ENCODE measurements at places on chromosomes 5 and 9. TPM values are rescaled to one million over a fixed set of nuclear protein-coding genes. Genes with fewer than 3 reads are reported as not detected.

SLC45A2 gene
- 0.03 TPM for polyA plus RNA-seq

ALDOB gene
- 1.1 TPM for polyA plus RNA-seq

CENPH gene
- polyA plus RNA-seq, result 11.3 TPM

DNAH5 gene
- 0.04 TPM for polyA plus RNA-seq

CARD6 gene
- polyA plus RNA-seq, result 1.4 TPM

SPATA31D4 gene
- polyA plus RNA-seq, result not detected

IRF1 gene
- 70.5 TPM for polyA plus RNA-seq

TAF1L gene
- polyA plus RNA-seq, result not detected

PDLIM4 gene
- 2.1 TPM for polyA plus RNA-seq

ROPN1L gene
- polyA plus RNA-seq, result not detected

GCNT4 gene
- polyA plus RNA-seq, result 0.69 TPM

TMEM250 gene
- 48.4 TPM for polyA plus RNA-seq

ENTPD8 gene
- 32.4 TPM for polyA plus RNA-seq

POLR3G gene
- polyA plus RNA-seq, result 0.46 TPM

PLPP7 gene
- polyA plus RNA-seq, result 0.46 TPM

PCDHGA11 gene
- polyA plus RNA-seq, result not detected

TRPM3 gene
- polyA plus RNA-seq, result 0.07 TPM

PGGT1B gene
- 5.4 TPM for polyA plus RNA-seq

ENC1 gene
- polyA plus RNA-seq, result 4.4 TPM

FUBP3 gene
- polyA plus RNA-seq, result 21.0 TPM

NEUROG1 gene
- polyA plus RNA-seq, result not detected

IRX4 gene
- not detected for polyA plus RNA-seq

MCIDAS gene
- 0.15 TPM for polyA plus RNA-seq

C1QTNF3 gene
- polyA plus RNA-seq, result 3.0 TPM

ZNF169 gene
- 5.5 TPM for polyA plus RNA-seq

SYK gene
- polyA plus RNA-seq, result 35.8 TPM

S1PR3 gene
- 2.4 TPM for polyA plus RNA-seq

PLCXD3 gene
- polyA plus RNA-seq, result 0.23 TPM

ALG2 gene
- polyA plus RNA-seq, result 24.2 TPM

SVEP1 gene
- 2.9 TPM for polyA plus RNA-seq

LCN15 gene
- 9.0 TPM for polyA plus RNA-seq

LVRN gene
- polyA plus RNA-seq, result 0.45 TPM

PFN3 gene
- not detected for polyA plus RNA-seq

SNCB gene
- not detected for polyA plus RNA-seq

OR2K2 gene
- not detected for polyA plus RNA-seq

TMEFF1 gene
- 0.16 TPM for polyA plus RNA-seq

ACOT12 gene
- not detected for polyA plus RNA-seq

ITK gene
- 15.1 TPM for polyA plus RNA-seq

GLDC gene
- polyA plus RNA-seq, result not detected

All from sigmoid colon (tissue), 7 donors.